NCI-H69 (cell line): ENCODE measurements at places on chromosomes 7 and 10.

DNA sequence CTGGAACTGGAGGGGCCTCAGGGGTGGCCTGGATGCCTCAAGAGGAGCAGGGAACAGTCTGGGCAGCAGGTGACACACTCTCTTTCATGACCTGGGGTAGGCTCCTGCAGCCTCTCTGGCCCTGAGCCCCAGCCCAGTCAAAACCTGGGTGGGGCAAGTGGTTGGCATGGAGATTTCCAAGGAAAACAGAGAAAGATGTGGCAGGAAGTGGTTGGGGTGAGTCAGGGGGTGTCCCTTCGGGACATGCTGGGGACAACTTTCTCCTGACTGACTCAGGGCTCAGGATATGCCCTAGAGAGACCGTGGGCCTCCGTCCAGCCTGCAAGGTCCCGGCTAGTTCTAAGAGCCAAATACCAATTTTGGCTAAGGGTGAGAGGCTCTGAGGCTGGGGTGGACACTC, 2.9 kb downstream of the AQP1 start:
- DNase-seq, result peak; percentile 15

- DNase-seq, result peak; percentile 72
Observed at GRCh38 chr7:122626785-122627184, 72.1 kb downstream of the RNF133 start.

- DNase-seq, result no peak
Observed at GRCh38 chr10:35443858-35444257, 107.5 kb downstream of the CCNY start.

GRCh38 chr7:51234139-51234538, 82.5 kb downstream of the COBL start:
- peak; percentile 35 for DNase-seq

- DNase-seq, result peak; percentile 99
Observed at GRCh38 chr7:82284936-82285519, 158.5 kb downstream of the CACNA2D1 start.

- peak; percentile 96 for DNase-seq
Observed at GRCh38 chr7:5425507-5426225, 2.0 kb upstream of the TNRC18 start.

DNA sequence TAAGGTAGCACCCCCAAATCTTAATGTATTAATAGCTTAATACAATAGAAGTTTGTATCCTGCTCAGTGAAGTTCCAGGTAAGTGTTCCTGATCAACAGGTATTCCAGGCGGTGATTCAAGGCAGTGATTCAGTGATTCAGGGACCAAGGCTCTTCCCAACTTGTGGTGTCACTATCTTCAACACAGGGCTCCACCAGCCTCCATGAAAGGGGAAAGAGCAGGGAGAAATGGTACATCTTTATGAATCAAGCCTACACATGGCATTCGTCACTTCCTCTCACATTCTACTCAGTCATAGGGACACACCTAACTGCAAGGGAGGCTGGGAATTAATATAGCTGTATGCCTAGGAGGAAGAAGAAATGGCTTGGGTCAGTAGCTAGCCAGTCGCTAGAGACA, 5.1 kb downstream of the GOLGA7B start:
- DNase-seq, result no peak

- DNase-seq, result peak; percentile 20
Observed at GRCh38 chr7:111074071-111074747, 16.7 kb upstream of the LRRN3 start.

DNA sequence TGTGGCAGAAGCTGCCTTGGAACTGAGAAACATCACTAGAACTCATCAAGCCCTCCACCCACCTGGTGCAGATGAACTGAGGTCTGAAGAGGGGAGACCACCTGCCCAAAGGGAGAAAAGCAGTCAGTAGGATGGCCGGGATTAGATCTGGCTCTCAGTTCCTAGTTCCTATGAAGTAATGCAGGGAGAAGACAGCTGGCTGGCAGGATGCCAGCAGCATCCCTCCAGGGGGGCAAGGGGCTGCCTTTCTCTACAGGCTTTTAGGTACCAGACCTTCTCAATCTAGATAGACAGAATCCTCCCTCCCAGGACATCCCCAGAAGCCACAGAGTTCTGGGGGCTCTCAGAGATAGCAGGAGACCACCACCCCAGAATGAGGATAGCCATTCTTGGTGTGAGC, 7.8 kb downstream of the CRHR2 start:
- peak; percentile 65 for DNase-seq

DNA sequence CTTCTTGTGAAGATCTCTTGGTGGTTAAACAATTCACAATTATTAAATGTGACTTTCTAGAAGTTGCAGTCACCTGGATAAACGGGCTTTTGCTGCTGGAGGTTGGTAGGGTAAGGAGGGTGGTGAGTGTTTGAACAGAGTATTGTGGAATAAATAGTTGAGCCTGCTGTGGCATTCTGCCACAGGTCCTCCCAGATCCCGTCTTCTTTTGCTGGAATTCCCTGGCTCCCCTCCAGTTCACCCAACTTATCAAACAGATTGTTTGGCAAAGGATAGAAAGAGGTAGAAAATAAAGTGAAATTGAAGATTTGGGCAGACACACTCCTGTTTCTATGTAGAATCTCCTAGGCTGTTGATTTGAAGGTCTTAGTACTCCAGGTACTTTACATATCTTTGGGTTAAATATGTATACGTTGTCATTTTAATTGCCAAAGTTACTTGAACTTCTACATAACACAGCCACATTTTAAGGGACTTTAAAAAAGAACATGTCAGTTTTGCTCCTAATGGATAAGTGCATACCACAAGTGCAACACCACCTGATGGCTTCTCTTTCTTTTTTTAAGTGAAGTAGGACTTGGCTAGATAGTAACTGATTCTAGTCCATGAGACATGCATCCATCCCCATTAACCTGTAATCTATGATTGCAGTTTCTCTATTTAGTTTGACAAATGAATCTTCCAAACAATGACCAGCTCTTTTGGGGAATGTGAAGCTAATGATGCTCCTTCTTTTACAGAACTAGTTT, 83.0 kb downstream of the ARL4A start:
- DNase-seq, result peak; percentile 75

DNA sequence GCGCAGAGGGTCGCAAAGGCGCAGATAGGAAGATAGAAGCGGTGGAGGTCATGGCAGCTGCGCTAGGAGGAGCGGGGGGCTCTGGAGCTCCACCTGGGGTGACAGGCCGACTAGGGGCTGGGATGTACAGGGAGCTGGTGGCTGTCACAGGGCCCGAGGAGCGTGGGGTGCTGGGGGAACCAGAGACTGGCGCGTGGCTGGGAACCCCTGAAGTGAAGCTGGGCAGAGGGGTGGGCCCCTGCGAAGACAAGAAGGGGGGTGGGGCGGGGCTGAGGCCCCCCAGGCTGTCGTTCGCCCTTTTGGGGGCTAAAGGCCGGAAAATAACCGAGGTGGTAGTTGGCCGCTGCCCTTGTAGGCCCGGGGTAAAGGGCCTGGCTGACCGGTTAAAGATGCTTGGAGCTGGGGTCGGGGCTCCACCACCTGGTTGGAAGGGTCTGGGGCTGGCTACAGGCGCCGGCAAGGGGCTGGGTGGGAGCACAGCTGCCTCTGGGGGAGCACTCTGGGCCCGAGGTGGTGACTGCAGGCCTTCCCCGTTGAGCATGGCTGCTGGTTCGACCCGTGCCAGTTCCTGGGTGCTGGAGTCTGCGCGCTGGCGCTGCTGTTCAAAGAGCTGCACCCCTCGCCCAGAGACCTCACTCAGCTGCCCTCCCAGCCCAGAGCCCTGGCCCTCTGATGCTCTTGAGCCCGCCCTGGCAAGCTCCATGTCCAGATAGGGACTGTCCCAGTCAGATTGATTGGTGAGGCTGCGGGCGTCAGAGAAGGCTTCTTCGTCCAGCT, 6.8 kb upstream of the MYOZ1 start:
- no peak for DNase-seq

DNA sequence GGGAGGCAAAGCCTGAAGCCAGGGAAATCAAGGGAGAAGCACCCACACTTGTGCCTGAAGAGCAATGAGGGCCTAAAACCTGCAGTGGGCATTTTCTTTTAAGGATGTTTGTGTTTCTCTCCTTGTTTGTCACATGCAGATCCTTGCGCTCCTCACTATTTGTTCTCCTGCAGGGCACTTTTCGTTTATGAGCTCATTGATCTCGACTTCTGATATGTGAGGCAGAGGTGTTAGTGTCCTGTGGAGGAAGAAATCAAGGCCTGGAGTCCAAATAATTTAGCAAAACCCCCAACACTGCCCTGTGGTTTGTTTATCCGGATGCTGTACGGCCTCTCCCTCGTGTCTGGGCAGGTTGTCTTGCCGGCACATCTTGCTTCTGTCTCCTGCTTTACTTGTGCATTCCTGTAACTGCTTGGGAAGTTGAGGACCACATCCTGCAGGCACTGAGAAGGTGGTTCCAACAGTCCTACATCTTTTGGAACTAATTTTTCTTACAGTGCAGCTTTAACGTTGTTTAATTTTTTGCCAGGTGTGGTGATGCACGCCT, 13.7 kb downstream of the UBE3C start:
- no peak for DNase-seq

- no peak for DNase-seq
Observed at GRCh38 chr10:33215635-33216034, 118.8 kb downstream of the NRP1 start.

GRCh38 chr10:24708081-24708480, 15.6 kb downstream of the ARHGAP21 start:
- peak; percentile 61 for DNase-seq
